ENCODE measurements at places on chromosomes 5 and 9.

GRCh38 chr5:151130922-151131891 is 26.4 kb downstream of the ANXA6 start:
- DNase-seq: no peak

DNA sequence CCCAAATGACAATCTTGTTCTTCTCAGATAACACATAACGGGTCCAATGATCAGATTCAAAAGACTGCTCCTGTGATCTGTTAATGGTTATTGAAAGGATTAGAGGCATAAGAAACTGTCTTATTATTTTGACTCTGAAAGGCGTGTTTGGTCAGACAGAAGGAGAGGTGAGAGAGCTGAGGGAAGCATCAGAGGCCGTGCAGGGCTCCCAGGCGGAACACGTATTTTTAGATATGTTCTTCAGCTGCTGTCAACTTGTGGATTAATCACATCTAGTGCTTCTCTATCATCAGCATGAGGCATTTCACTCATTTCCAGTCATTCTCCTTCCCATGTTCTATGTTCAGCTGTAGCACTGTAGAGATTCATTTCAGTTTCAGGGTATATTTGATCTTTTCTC is 199.8 kb downstream of the MAPKAP1 start:
- no peak for DNase-seq

DNA sequence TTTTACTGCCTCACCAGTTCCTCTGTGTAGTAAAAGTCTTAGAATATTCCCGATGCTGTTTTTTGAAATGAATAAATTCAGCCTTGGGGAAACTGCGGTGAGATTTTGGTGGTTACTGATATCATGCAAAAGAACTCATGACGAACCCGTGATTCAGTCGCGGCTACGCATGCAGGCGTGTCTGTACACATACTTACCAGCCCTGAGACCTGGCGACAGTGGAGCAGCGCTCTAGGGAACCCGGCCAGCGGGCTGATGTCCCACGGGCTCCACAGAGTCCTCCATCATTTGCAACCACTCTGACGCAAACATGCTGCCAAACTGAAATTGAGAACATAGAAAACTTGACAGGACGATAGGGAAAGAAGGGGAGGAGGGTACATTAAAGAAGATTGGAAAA is 315.6 kb upstream of the DAB2 start:
- no peak for DNase-seq

GRCh38 chr9:119044806-119045205 is 324.4 kb downstream of the BRINP1 start:
- no peak for DNase-seq

DNA sequence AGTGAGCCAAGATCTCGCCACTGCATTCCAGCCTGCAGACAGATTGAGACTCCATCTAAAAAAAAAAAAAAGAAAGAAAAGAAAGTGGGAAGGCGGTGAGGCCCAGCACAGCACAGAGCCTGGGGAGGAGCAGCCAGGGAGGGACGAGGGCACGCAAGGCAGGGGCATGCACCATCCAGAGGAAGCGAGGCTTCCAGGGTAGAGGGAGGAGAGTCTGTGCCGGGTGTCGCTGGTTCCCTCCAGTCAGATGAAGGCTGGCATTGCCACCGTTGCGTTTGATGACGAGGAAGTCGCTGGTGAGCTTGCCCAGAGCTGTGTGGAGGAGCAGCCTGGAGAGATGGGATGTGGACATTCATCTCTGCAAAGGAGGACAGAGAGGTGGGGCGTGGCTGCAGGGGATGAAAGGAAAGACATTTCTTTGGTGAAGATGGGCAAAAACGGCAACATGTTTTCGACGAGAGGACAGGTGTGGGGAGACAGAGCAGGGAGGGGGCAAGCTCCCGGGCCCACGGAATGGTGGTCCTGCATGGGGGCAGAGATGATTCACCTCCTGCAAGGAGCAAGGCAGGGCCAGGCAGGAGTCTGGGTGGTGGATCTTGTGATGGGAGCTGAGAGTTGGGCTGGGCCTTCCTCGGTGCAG is 18.6 kb upstream of the OLFM1 start:
- DNase-seq: no peak

- DNase-seq: peak; percentile 57
Observed at GRCh38 chr5:139651853-139652787, 4.0 kb downstream of the CXXC5 start.

- no peak for DNase-seq
Observed at GRCh38 chr9:4497855-4498254, 7.6 kb downstream of the SLC1A1 start.

- DNase-seq: no peak
Observed at GRCh38 chr9:73649552-73649951, 497.9 kb downstream of the ANXA1 start.

DNA sequence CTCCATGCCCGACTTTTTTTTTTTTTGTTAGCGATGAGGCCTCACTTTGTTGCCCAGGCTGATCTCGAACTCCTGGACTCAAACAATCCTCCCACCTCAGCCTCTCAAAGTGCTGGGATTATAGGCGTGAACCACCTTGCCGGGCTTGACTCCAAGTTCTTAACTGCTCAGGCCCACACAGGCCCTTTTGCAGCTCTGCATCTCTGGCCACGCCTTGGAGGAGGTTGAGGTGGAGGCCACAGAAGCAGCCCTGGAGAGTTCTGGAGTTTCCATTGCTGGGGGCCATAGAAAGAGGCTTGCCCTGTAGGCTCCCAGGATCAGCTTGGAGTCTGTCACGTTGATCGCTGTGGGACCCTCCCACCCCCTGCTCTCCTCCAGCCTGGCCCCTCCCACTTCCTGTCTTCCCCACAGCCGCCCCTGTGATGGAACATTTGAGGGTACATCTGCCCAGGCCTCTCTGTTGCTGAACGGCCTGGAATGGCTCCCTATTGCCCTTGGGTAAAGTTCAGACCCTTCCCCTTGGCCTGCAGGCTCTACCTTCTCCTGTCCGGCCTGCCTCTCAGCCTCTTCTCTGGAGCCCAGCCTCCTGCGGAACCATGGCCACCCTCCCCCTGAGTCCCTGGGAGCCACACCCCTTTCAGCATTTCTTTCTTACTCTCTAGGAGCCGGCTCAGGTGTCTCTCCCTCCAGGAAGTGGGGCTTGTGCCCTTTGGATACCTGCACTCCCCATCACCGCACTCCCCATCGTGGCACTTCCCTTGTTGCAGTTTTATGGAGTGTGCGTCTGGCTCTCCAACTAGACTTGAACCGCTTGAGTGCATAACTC is 30.4 kb upstream of the IER5L start:
- DNase-seq: peak; percentile 47

DNA sequence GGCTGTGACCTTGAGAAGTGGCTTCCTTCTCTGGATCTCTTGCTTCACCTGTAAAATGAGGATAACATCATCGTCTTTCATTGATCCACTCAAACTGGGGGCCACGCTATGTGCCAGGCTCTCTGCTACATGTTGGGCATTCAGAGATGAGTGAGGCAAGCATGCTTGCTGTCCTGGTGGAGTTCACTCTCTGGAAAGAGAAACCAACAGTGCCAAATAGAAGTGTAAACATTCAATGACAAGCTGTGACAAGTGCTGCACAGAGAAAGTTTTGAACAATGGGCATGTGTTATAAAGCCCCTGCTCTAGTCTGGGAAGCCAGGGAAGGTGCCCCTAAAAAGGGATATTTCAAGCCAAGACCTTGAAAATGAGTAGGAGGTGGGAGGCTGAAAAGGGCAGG is 50.9 kb upstream of the AFAP1L1 start:
- DNase-seq: no peak

DNA sequence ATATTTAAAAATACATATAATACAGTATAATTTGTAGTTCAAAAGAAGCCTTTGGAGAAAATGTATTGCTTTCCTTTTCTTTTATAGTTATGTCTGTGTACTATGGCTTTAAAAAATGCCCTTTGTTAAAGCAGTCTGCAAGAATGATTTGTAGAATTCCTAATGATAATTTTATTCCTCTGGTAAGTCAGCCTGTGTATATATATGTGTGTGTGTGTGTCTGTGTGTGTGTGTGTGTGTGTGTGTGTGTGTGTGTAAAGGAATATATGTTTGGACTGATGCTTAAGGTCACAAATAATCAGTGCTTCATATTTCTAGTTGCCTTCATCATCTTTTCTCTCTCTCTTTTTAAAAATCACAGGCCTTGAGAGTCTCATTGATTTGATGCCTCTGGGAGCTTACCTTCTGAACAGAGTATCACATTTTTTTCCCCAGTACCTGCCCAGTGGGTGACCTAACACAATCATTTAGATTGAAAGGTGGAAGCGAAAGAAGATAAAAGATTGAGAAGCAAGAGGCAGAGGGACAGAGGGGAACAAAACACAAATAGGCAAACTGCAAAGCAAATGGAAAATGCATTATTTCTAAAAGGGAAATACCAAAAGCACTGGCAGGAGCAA is 709.2 kb upstream of the DMAC1 start:
- no peak for DNase-seq

GRCh38 chr5:117889596-117889995 is 1098.8 kb downstream of the DTWD2 start:
- no peak for DNase-seq

DNA sequence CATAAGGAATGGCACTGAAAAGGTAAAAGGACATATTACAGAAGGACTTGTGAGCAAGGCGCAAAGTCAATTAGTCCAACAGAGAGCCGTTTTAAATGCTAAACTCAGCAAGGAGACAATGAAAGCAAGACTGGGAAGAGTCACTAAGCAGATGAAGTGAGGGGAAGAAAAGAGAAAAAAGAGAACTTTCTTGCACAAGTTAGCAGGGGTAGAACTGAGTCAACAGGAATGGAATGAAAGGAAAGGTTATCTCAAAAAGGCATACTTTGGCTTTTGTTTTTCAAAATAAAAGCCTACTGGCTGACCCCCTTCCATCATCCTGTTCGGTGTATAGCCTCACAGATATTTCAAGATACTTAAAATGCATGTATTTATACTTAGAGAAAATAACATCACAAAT is 75.0 kb downstream of the NR6A1 start:
- DNase-seq: no peak

DNA sequence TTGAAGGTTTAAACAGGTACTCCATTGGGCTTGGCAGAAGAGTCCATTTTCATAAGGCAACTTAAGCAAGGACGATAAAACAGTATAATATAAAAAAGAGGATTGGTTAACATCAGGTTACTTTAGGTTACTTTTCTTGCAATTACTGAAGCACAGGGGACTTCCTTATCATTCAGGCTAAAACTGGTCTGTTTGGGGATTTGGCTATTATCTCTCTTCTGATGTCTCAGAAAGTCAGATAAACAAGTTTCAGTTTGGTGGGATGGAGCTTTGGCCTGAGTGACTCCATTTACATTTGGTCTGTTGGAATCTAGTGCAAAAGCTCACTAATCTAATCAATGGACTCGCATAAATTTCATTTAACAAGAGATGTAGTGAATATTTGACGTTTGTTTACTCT is 8.0 kb downstream of the GAPT start:
- DNase-seq: no peak

DNA sequence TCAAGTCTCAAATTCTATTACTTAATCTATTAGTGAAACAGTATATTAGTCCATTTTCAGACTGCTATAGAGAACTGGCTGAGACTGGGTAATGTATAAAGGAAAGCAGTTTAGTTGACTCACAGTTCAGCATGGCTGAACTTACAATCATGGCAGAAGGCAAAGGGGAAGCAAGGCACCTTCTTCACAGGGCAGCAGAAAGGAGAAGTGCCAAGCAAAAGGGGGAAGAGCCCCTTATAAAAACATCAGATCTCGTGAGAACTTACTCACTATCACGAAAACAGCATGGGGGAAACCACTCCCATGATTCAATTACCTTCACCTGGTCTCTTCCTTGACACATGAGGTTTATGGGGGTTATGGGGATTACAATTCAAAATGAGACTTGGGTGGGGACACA is 67.9 kb upstream of the CHSY3 start:
- DNase-seq: no peak

DNA sequence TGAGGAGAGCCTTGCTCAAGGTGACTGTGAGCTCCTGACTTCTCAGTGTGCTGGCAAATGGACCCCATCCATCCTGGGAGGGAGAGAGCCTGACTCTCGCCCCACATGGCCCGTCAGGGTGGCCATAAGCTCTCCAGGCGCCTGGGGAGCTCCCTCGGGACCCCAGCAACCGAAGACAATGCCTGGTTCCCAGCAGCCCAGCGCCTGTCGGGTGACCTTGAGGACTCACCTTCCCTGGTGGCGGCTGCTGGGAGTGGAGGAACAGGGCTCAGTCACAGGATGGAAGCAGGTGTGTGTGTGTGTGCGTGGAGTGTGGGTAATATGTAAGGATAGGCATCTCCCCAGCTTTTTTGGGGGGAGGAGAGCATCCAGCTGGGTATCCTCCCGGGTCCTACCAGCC is 190.3 kb downstream of the MELK start:
- no peak for DNase-seq
